NCI-H446 treated with DMSO at 0.1 percent for 48 hours (cell line): ENCODE measurements at places on chromosomes 4 and X.

GRCh38 chrX:12080265-12080664 lies 58.0 kb upstream of the FRMPD4 start:
- DNase-seq, result peak; percentile 28

- no peak for DNase-seq
Measured at GRCh38 chr4:155587766-155588165, 78.9 kb upstream of the GUCY1A1 start.

GRCh38 chrX:136742721-136743379 lies 37.9 kb downstream of the ARHGEF6 start:
- DNase-seq, result no peak

DNA sequence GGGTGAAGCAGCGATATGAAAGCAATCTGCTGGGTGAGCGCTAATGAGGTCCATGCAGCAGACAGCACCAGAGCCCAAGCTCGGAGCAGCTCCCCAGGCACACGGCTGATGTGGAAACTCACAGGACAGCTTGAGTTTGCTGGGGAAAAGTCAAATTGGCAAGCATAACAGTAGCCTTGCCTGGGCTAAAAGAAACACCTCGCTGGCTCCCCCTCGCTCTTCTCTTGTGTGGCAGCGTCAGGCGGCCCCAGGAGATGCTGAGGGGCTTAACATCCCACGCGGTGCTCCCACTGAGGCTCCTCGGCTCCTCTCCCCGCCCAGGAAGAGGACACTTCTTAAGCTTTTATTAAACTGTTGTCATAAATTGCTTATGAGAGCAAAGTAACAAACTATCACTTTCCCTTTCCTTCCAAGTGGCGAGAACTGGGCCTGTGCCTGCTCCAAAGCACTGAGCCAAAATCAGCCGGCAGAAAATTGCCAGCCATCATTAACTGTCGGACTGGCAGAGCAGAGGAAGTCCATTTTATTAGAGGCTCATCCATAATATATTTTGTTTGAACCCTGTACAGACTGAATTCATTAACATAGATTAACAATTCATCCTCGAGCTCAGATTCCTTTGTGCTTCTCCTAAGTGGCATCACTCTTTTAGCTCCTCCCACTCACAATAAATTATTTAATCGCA lies 111.4 kb downstream of the TSPAN5 start:
- DNase-seq, result peak; percentile 74

DNA sequence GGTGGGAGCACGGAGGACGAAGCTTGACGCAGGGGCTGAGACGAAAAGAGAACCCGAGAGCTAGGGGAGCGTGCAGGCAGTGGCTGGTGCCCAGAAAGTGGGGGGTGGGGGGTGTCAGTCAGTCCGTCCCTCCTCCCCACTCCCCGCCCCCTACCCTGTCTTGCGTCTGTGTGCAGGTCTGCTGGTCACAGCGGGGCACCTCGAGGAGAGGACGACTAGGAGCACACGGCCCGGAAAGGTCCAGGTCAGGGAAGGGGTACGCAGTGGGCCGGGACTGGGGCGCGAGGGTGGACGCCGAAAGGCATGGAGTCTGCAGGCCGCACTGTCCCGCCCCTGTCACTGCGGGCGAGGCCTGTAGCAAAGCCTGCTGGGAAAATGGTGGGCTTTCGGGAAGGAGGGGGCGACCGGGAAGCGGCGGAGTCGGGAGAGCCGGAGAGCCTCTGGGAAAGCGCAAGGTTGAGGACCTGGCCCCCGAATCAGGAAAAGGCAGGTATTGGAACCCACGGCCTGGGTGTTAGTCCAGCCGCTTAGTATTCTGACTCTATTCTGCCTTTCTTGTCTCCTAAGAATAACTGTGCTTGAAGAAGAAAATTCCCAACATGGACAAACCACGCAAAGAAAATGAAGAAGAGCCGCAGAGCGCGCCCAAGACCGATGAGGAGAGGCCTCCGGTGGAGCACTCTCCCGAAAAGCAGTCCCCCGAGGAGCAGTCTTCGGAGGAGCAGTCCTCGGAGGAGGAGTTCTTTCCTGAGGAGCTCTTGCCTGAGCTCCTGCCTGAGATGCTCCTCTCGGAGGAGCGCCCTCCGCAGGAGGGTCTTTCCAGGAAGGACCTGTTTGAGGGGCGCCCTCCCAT lies 769 bp downstream of the TCEAL1 start:
- DNase-seq, result peak; percentile 18

DNA sequence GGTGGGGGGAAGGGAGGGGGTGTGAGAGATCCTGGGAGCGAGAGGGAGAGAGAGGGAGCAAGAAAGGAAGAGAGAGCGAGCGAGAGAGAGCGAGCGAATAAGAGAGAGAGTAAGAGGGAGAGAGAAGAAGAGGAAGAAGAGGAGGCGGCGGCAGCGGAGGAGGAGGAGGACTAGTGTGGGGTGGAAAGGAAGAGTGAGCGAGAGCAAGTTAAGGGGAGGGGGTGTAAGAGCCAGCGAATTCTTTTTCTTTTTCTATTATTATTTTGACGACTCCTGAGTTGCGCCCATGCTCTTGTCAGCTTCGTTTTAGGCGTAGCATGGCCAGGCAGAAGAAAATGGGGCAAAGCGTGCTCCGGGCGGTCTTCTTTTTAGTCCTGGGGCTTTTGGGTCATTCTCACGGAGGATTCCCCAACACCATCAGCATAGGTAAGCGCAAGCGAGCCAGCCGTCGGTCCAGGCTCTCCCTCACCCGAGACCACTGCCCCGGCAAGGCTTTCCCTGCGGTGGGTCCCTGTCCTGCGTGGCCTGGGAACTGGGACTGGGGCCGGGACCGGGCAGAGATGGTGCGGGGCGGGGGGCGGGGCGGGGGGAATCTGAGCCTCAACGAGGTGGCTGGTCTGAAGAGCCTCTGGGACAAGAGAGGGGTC lies at the start of gene GRIA3:
Gene GRIA3, plus strand, starts transcription at position 60 of the 647 bp plus-strand sequence. Its CDS starts 258 bp downstream, at position 318.
- DNase-seq, result no peak

DNA sequence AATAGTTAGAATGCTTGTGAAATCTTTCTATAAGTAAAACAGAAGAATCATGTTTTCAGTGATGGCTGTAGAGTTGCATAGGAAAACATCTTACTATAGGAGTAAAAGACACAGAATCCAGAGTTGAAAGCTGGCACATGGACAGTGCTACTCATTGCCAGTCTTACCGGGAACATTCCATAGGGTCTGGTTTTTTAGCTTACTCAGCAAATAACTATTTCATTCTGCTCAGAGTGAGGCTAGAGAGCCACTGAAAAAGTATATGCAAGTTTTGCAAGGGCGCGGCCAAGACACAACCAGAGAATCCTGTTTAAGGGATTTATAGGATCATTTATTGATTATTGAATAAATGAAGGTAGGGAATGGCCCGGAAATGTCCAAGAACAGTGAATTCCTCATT lies 60.3 kb downstream of the MTHFD2L start:
- DNase-seq, result no peak

DNA sequence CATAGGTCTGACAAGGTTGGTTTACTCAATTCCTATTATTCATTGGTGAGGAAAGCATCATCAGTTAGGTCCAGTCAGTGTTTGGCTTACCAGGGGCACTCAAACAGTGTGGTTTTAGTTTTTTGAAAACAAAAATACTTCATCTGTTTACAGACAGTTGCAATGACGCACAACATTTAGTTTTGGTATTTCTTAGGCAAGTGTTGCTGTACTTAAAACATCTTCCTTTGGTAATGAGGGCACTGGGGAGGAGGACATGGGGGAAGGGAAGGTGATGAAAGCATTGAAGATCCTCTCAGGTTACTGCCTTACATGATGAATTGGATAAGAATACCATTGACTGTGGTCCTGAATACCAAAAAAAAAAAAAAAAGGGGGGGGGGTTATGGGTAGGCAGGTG lies 93.7 kb upstream of the MAOA start:
- DNase-seq, result no peak

GRCh38 chrX:136086521-136086920 lies 60.8 kb upstream of the FHL1 start:
- no peak for DNase-seq

- no peak for DNase-seq
Measured at GRCh38 chrX:150871341-150871811, 27.1 kb downstream of the CD99L2 start.

DNA sequence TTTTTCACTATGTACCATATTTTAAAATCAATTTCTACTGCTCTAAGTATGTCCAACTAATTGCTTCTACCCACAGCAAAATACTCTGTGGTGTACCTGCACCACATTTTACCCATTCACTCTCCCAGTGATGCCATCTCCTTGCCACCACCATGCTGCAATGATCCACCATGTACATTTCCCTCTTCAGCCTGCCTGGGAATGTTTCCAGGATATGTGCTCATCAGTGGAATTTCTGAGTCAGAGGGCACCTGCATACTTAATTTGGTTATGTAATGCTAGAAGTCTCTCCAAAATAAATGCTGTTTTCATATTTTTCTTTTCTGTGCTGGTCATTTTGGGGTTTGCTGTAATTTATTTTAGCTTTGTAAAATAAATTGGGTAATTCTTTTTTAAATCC lies 33.2 kb upstream of the OCIAD2 start:
- peak; percentile 67 for DNase-seq

DNA sequence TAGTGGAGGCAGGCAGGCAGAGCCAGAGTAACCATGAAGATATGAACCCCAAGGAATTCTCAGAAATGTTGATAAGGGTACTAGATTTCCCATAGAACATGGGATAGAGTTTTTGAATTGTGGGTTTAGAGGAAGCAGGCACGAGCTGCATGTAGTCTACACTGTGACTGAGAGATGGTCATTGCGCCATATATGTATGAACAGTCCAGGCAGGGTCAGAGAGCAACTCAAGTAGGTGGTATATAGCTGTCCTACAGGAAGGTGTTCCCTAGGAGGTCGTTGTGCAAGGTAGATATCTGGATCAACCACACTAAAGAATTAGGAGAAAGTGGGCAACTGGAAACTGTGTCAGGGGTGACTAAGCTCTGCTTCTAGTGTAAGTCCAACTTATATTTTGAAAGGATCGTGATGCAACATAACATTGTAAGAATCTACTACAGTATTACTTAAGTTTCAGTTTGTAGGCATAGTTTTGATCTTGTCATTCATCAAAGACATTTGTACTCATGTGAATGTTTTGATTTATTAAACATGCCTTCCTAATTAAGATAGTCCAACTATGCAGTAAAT lies 94.6 kb downstream of the HPGD start:
- DNase-seq, result no peak

GRCh38 chr4:30840571-30840970 lies 120.4 kb downstream of the PCDH7 start:
- DNase-seq, result peak; percentile 33

DNA sequence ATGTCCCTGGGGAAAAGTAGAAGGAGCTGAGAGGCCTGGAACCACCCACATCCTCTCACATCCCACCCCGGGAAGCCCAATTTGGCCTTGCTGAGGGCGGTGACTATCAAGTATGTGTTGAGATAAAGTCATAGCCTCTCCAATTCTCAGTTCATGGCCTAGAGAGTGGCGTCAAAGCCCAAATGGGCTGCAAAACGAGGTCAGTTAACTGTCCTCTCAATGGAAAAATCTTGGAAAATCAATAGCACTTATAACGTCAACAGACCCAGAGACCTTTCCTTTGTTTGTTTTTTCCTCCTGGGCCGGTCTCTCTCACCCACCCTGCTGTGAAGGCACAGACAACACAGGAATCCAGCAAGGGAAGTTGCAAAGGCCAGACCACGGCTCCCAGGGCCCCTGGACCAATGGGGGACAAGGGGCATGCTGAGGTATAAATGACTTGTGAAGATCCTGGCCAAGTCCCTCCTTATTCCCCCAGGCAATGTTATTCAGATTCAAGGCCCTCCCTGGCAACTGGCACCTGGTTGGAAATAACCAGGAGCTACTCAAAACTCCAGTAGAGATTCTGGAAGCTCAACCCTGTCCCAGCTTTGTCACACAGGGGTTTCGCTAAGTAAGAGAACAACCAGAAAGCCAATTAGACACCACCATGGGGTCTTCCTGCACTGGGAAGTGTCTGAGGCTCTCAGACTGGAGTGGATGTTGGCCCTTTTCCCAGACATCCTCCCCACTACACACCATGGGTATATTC lies 38.6 kb downstream of the TSC22D3 start:
- peak; percentile 38 for DNase-seq

GRCh38 chr4:36243355-36244256 lies 708 bp downstream of the ARAP2 start:
- no peak for DNase-seq

- DNase-seq, result no peak
Measured at GRCh38 chrX:48683411-48683982, at the start of gene WAS. TSS of gene WAS (plus strand) at chrX:48683799. CDS start at chrX:48683854, 55 bp downstream.

- DNase-seq, result no peak
Measured at GRCh38 chrX:26192204-26192603, at the start of gene MAGEB6. TSS of gene MAGEB6 (plus strand) at chrX:26192440. CDS start at chrX:26193847, 1,407 bp downstream.

DNA sequence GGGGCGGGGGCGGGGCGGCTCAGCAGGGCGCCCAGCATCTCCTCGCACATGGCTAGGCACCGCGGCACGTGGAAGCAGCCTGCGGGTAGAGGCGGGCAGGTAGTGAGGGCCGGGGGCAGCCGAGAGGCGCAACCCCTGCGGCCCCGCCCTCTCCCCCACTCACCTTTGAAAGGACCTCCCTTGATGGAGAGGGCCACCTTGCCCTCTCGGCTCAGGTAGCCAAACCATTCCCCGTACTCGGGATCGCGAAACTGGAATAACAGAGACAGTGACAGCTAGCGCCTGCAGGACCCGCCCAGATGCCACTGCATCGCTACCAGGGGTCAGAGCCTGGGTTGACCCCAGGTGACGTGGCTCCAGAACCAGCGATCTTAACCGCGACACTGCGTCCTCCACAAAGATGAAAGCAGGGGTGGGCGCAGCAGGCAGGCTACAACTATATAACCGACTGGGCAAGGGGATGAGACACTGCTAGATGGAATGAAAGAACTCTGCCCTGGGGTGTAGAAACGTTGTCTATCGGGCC lies 552 bp upstream of the NAA10 start:
- no peak for DNase-seq

DNA sequence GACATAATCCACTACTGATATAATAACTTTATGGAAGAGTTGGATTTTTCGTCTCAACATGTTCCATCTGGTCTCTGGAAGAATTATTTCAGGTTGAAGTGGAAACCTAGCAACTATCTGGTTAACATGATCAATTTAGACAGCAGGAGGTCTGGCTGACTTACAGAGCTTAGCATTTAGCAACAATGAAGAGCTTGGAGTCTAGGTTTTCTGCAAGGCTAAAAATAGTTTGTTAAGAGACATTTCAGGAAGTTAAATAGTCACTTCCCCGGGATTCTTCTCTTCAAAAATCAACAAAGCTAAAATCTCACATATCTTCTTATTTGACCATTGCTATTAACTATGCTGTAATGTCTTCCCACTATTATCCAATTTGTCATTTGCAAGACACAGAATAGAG lies 418.6 kb upstream of the DIPK2B start:
- no peak for DNase-seq

GRCh38 chrX:81280148-81280547 lies 78.2 kb downstream of the SH3BGRL start:
- DNase-seq, result no peak

- DNase-seq, result no peak
Measured at GRCh38 chr4:38281371-38282071, 321.3 kb downstream of the PTTG2 start.
